Small intestine (tissue), 16 donors: ENCODE measurements at places on chromosomes 4 and X.

DNA sequence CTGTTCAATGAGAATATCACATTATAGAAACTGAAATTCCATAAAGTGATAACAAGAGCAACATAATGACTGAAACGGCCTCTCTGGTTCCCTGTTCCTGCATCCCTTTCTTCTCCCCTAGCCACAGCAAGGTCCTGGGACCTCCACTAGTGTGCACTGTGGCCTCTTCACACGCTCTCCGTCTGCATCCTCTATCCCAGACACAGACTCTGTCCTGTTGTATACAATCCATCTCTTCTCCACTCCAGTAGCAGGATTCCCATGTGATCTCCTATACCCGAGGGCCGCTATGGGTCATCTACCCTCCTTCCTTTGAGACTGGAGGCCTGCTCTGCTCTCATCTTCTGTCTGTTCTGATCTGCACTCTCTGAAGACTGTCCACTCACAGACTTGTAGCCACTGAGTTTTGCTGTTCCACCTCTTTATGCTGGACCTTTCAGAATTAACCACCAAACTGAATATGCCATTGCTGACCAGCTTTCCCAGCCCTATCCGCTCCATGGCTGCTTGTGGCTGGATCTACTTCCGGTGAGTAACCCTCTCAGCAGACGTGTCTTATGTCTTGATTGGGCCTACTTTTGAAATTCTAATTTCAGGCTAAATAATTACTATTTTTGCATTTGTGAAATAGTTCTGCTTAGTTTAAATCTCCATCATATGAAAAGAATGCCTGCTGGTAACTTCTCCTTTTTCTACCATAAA, 105.1 kb upstream of the NAP1L5 start:
- DNase-seq, result no peak

DNA sequence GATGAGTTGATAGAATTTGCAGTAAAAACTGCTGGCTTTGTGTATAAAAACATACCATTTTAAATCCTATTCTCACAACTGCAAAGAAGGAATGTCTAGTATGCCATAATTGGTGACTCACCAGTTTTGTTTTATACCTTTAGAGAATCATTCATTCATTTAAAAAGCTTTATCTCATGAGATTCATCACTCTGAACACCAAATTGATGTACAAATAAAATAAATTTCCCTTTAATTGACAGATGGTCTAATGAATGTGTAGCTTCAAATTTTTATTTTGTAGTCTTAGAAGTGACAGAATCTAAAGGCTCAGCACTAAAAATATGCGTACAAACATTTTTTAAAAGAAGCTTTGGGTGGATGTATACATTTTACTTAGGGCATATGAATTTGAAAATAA, 492.5 kb downstream of the GALNTL6 start:
- no peak for DNase-seq

DNA sequence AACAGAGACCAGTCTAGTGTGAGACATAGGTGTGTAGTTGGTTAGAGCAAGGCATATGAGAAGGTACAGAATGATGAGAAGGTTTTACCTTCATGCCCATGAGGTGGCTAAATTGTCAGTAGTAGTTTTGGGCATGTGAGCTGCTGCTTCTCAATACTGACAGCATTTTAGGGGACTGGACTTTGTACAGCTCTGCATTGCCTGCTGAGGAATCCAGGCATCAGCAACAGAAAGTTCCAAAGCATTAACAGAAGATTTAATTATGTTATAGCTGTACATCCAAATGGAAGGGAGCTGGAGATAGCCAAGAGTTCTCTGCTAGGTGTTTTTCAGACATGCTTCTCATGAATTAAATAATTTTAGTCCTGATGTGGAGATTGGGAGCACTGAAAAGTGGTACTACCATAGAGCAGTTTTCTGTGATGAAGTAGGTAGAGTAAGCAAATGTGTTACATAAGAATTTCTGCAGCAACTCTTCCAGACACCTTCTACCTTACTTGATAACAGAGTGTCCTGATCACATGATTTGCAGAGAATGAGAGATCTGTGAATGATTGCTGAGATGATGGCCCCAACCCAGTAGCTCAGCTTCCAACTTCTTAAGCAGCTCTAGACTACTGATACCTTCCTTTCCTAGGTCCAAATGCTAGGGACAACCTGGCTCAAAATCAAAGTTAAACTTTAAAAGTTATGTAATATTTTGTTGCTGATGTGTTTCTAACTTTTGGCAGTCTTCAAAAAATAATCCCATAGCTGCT, 30.4 kb downstream of the FNIP2 start:
- DNase-seq, result no peak

GRCh38 chr4:178306565-178306964, 864.3 kb upstream of the AGA start:
- DNase-seq, result no peak

DNA sequence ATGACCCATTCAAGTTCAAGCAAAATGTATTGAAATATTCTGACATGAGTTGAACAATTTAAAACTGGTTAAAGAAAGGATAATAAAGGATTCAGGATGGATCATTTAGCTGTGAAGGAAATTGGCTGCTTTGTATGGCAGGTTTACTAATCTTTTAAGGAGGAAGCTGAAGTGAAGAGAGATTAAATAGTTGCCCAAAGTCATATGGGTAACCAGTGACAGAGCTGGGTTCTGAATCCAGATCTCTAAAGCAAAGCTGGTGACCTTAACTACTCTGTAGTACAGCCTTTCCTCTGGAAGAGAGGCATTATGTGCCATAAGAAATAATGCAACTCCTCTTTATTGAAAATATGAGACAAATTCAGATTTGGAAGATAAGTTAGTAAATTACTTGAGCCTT, 22.8 kb downstream of the FHIP1A start:
- no peak for DNase-seq

DNA sequence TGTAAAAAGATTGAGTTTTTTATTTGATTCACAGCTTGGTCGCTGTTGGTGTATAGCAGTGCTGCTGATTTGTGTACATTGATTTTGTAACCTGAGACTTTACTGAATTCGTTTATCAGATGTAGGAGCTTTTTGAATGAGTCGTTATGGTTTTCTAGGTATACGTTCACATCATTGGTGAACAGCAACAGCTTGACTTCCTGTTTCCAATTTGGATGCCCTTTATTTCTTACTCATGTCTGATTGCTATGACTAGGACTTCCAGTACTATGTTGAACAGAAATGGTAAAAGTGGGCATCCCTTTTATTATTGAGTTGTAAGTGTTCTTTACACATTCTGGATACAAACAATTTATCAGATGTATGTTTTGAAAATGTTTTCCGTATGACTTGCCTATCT, 76.0 kb downstream of the ADGRG4 start:
- no peak for DNase-seq

DNA sequence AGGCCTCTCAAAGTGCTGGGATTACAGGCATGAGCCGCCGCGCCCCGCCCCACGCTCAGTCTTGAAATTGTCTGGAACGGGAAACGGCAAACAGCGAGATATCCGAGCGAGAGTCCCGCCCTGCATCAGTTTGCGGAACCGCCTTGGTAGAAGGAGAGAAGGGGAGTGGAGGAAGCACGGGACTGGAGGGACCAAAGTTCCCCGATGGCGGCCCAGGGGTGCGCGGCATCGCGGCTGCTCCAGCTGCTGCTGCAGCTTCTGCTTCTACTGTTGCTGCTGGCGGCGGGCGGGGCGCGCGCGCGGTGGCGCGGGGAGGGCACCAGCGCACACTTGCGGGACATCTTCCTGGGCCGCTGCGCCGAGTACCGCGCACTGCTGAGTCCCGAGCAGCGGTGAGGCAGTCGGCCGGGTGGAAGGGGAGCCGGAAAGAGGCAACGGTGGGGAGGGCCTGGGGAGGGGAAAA, at the start of gene BST1:
BST1 (plus strand) TSS at position 125 of the 463 bp plus-strand sequence; CDS start at position 205, 80 bp downstream.
- DNase-seq, result peak; percentile 95
